ENCODE measurements at places on chromosomes 2 and 18. TPM values are rescaled to one million over a fixed set of nuclear protein-coding genes. Genes with fewer than 3 reads are reported as not detected.
A peak's percentile ranks its signal among the peaks of the same experiment; 100 is the strongest.

Gene TLX2
- 0.18 TPM for total RNA-seq

Gene ANTXR1
- total RNA-seq: 144 TPM

DNA sequence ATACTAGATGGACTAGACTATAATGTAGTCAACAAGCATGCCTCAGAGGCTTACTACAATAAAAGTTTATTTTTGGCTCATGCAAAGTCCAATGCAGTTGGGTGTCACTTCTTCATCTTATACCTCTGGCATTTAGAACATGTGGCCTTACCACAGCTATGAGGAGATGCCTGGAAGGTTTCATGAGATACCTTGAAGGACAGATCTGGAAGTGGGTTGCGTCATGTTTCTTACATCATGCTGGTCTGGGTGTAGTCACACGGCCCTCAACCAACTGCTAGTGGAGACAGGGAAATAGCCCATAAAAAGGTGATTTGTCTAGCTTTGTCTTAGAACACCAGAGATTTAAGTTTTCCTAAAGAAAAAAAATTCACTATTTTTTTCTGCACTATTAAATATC, 91.7 kb upstream of the MMADHC start:
- DNase-seq: no peak

DNA sequence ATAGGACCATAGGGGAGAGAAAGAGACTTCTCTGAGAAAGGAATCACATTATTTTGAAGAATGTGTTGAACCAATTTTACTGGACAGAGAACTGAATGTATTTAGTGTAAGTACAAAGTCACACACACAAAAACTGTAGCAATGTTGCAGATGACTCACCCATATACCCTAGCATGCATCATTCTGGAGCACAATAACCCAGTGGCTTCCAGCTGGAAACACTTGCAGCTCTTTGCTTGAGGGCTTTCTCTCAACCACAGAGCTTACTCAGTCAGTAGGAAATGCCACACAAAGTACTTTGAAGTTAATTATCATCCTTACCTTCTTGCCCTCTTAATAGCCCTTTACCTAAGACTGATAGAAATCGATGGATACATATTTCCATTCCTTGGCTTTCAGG, 760.0 kb upstream of the FSHR start:
- DNase-seq: no peak

GRCh38 chr2:175167076-175167791, 769 bp downstream of the ATF2 start:
- peak; percentile 22 for DNase-seq

DNA sequence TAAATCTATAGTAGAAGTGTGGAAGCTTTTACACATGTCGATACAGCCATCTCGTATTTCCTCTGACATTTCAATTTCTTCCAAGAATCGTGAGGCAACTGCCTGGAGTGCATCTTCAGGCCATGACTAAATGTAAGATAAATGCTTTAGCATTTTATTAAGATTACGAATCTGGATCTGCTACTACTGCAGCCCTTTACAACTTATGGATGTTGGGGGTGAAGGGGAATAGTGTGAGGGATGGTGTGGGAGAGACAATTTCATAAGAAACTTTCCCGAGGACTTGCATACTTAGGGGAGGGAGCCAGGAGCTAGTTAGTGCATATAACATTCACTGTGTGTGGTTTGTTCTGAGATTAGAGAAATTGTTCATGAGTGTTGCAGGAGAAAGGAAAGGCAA, 204.8 kb downstream of the SLC39A10 start:
- DNase-seq: no peak

DNA sequence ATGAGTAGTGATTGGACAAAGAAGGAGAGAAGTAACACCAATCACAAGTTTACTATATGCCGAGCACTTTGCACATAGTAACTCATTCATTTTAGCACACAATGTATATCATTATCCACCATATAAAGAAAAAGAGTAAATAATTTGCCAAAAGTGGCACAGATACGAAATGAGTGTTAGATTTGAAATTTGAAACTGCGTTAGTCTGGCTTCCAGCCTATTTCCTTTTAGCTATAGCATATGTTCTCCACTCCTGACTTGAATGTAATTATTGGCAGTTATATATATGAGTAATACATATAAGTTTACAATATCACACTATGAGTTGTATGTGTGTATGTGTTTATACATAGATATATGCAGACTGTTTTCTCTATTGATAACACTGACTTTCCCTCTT, 98.6 kb downstream of the NOL4 start:
- no peak for DNase-seq

GRCh38 chr2:46392561-46393346, 86.6 kb upstream of the TMEM247 start:
- no peak for DNase-seq

DNA sequence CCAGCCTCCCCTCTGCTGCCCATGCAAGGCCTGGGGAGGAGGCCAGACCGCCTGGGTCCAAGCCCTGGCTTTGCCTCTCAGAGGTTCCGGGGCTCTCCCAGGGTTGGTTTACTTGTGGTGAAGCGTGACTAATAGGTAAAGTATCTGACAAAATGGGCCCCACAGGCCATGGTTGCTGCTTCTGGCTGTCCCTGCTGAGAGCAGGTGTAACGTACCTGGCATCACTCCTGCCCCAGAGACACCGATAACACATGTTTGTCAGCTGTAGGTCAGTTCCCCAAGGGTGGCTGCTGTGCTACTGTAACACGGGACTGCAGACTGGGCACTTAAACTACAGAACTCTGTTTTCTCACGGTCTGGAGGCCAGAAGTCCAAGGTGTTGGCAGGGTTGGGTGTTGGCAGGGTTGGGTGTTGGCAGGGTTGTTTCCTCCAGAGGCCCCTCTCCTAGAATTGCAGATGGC, 34.1 kb downstream of the ODC1 start:
- DNase-seq: no peak
